Calu3 (cell line): ENCODE measurements at places on chromosomes 3 and 15. TPM values are rescaled to one million over a fixed set of nuclear protein-coding genes. Genes with fewer than 3 reads are reported as not detected.

Gene TUSC7
- not detected in 2 replicates for total RNA-seq

DNA sequence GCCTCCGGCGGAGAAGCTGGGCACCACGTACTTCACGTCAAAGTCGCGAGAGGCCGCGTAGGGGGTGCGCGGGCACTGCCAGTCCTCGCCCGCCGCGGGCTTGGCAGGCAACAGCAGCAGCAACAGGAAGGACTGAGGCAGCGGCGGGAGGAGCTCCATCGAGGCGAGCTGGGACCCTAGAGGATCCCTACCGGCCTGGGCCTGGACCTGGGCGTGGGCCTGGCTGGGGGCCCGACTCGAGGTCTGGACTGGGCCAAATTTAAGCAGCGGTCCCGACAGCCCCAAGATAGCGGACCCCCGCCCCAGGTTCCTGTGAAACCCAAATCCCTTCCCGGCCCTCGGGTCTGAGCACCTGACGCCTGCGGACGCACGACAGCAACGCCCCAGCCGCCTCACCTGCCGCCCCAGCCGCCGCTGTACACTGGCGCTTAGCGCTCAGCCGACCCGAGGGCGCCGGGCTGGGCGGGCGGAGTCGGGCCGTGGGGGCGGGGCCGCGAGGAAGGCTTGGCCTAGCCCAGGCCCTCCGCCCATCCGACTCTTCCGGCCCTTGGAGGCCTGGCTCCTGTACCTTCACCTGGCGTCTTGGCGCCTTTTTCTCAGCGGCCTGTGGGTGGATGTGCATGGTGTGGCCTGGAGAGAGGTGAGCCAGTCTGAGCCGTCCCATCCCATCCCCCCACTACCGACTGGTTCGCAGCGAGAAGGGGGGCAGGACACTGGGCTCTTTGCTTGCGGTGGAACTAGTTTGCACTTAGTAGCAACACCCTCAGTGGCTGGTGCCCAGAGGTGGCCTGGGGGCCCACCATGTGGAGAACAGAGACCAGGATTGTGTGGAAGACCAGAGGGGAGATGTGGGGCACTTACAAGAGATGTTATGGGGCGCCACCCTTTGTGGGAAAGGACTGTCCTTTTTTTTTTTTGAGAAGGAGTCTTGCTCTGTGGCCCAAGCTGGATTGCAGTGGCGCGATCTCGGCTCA lies at the start of gene MST1R:
Gene MST1R (minus strand): TSS at position 423 of the 974 bp plus-strand sequence. CDS start 264 bp downstream, at position 159.
- H3K4me1 ChIP-seq = peaks cover 24% of the 10 kb centered on the region
- peak within 1 kb of the TSS; percentile 87 for H3K4me3 ChIP-seq
- peak; percentile 98 for DNase-seq
- H3K36me3 ChIP-seq = peaks cover 67% of the 10 kb centered on the region

- peaks cover 28% of the 10 kb centered on the region for H3K4me1 ChIP-seq
- no peak overlapping the region for H3K27ac ChIP-seq
- DNase-seq = no peak
- H3K4me3 ChIP-seq = no peak overlapping the region
- no peaks in the 10 kb centered on the region for H3K27me3 ChIP-seq
Observed at GRCh38 chr3:177429771-177430170, 232.5 kb upstream of the TBL1XR1 start.

Gene ANKDD1A
- 0.37 and 0.42 TPM in 2 replicates for total RNA-seq

- DNase-seq = no peak
- H3K27me3 ChIP-seq = peaks cover 35% of the 10 kb centered on the region
- H3K4me3 ChIP-seq = no peak overlapping the region
- H3K27ac ChIP-seq = no peak overlapping the region
- H3K4me1 ChIP-seq = no peaks in the 10 kb centered on the region
Observed at GRCh38 chr3:62688050-62688449, 187.2 kb downstream of the CADPS start.

DNA sequence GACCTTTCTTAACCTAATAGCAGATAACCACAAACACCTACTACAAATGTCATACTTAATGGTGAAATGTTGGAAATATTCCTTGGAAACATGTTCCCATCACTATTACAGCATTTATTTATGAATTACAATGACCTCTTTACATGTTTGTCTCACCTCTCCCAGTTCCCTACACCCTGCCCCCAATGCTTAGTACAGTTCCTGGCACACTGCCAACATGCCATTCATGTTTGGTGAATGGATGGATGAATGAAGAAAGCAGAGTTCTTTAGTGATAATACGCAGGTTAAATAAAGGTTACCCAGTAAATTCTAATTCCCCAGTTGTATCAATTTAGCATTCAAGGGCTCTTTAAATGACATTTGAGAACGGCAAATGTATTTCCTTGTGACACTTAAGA lies 259.9 kb upstream of the ATP11B start:
- H3K4me1 ChIP-seq = peaks cover 20% of the 10 kb centered on the region
- DNase-seq = peak; percentile 75
- H3K27ac ChIP-seq = peak overlapping the region; percentile 40
- H3K36me3 ChIP-seq = peaks cover 6% of the 10 kb centered on the region
- no peaks in the 10 kb centered on the region for H3K27me3 ChIP-seq
- H3K4me3 ChIP-seq = no peak overlapping the region

DNA sequence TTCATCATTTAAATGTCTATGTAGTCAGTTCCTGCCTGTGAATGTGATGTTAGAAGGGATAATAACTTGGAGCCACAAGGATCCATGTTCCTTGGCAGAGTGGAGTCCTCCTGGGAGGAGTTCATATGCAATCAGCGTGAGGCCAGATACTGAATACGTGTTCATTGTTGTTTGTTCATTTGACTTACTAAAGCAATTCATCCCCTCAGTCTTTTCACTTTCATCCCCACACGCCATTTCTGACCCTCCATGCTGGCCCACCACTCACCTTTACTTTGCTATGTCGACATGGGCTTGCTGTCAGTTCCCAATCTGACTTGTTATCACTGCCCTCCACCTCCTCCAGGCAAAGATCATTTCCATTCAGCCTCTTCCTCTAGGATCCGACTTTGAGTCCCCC lies 91.8 kb downstream of the SSR3 start:
- H3K36me3 ChIP-seq = no peaks in the 10 kb centered on the region
- no peaks in the 10 kb centered on the region for H3K27me3 ChIP-seq
- no peak overlapping the region for H3K27ac ChIP-seq
- no peak for DNase-seq

- DNase-seq = no peak
- no peak overlapping the region for H3K27ac ChIP-seq
- H3K36me3 ChIP-seq = peaks cover 6% of the 10 kb centered on the region
- no peak overlapping the region for H3K4me3 ChIP-seq
- H3K27me3 ChIP-seq = no peaks in the 10 kb centered on the region
- peaks cover 26% of the 10 kb centered on the region for H3K4me1 ChIP-seq
Observed at GRCh38 chr3:31542246-31542645, 9.5 kb downstream of the STT3B start.

Gene BMF
- 7.9 and 11.5 TPM in 2 replicates for total RNA-seq

DNA sequence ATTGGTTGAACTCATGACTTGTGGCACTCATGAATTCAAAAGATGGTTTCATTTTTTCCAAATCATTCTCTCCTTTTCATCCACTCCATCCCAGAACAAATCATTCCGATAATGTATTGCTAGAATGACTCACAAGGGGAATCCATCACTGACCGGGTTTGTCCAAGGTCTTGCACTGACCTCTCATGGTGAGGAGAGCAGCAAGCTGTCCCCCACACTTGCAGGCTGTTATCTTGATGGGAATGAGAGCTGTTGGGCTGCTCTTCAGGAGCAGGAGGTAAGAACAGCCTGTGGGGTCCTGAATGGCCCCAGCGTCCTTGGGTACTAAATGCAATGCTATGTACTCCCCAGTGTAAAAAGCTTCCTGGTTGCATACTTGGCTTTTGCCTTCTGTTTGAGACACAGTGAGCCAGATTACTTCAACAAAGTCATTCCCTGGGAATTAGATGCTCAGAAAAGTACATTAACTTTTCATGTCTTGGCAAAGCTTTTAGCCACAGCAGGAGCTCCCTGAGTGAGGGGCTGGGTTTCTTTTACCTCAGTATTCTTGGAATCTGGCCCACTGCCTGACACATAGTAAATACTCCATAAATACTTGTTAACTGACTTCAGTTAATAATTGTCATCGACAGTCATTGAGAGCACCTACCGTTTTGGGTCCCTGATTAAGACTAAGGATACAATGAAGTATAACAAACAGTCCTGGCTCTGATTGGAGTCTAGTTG lies 24.1 kb downstream of the CCNL1 start:
- peaks cover 62% of the 10 kb centered on the region for H3K4me1 ChIP-seq
- H3K27me3 ChIP-seq = no peaks in the 10 kb centered on the region
- peak overlapping the region; percentile 42 for H3K4me3 ChIP-seq
- peak overlapping the region; percentile 56 for H3K27ac ChIP-seq
- DNase-seq = peak; percentile 64

DNA sequence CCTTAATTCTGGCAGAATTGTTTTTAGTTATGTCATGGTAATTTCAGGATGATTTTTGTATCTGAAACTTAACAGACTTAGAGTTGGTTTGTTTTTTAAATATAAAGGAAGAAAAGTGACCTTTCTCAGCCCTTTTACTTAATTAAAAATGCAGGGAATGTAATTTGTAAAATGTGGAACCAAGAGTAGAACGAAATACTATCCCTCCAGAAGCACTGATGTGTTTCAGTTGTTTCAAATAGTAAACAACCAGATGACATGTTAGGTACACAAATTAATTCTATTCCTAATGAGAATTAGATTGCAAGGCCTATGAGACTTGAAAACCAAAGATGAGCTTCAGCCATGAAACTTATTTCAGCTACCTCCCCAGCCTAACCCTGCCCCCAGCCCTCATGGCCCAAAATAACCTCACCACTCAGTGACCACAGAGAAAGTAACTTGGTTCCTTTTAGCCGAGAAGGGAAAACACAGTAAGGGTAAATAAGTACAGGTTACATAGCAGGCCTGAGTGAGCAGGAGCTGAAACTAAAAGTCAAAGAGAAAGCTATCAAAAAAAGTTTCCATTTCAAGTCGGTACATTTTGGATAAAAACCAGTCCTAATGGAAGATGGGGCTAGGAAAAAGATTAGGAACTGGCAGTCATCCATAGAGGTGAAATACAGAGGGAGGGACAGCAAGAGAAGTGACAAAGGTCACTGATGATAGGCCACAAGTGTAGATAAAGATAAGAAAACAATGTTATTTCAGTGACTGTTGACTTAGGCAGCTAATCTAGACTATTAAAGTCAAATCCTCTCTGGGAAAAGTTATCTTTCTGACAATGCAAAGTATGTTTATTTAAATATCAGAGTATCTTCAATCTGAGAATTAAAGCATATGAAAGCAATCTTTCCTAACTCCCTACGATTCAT lies 23.2 kb downstream of the SENP8 start:
- H3K36me3 ChIP-seq = no peaks in the 10 kb centered on the region
- DNase-seq = no peak
- H3K27me3 ChIP-seq = no peaks in the 10 kb centered on the region
- H3K4me3 ChIP-seq = no peak overlapping the region

Gene CPNE9
- total RNA-seq = not detected in 2 replicates

GRCh38 chr3:120796976-120797375 lies 54.4 kb downstream of the GTF2E1 start:
- H3K27me3 ChIP-seq = no peaks in the 10 kb centered on the region
- H3K36me3 ChIP-seq = no peaks in the 10 kb centered on the region
- H3K4me1 ChIP-seq = no peaks in the 10 kb centered on the region
- H3K4me3 ChIP-seq = no peak overlapping the region

Gene CNTN4
- total RNA-seq = 1.6 and 2.9 TPM in 2 replicates

GRCh38 chr15:42491539-42492225 lies 741 bp upstream of the ZNF106 start:
- H3K4me3 ChIP-seq = peak overlapping the region; percentile 91
- H3K36me3 ChIP-seq = peaks cover 36% of the 10 kb centered on the region
- peaks cover 13% of the 10 kb centered on the region for H3K4me1 ChIP-seq
- H3K27ac ChIP-seq = peak overlapping the region; percentile 99

Gene MORC1
- not detected in 2 replicates for total RNA-seq

Gene IL16
- total RNA-seq = not detected in 2 replicates

GRCh38 chr3:178270838-178271237 lies 265.4 kb upstream of the KCNMB2 start:
- no peak overlapping the region for H3K4me3 ChIP-seq
- H3K36me3 ChIP-seq = no peaks in the 10 kb centered on the region
- peak overlapping the region; percentile 1 for H3K27ac ChIP-seq
- H3K27me3 ChIP-seq = no peaks in the 10 kb centered on the region

GRCh38 chr3:64645243-64645642 lies 42.6 kb downstream of the ADAMTS9 start:
- DNase-seq = no peak
- peaks cover 8% of the 10 kb centered on the region for H3K36me3 ChIP-seq
- H3K4me3 ChIP-seq = no peak overlapping the region
- no peaks in the 10 kb centered on the region for H3K27me3 ChIP-seq
- peaks cover 5% of the 10 kb centered on the region for H3K4me1 ChIP-seq

DNA sequence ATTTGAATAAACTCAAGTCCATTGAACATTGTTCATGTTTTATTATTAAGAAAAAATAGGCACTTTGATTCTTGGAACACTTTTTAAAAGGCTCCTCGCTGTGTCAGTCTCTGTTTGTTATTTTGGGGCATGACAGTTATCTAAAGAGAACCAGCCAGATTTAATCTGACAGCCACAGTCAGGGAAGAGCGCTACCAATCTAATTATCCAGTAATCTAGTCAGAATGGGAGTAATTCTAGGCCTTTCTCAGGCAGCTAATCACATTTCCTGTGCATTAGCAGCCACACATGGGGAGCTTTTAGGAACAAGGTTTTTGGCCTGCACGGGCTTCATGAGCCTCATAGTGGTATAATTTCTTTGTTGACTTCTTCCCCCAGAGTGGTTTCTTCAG lies 362.2 kb downstream of the RBMS3 start:
- peaks cover 10% of the 10 kb centered on the region for H3K4me1 ChIP-seq
- H3K36me3 ChIP-seq = no peaks in the 10 kb centered on the region
- no peak for DNase-seq
- H3K4me3 ChIP-seq = no peak overlapping the region

Gene RTP1
- not detected in 2 replicates for total RNA-seq

DNA sequence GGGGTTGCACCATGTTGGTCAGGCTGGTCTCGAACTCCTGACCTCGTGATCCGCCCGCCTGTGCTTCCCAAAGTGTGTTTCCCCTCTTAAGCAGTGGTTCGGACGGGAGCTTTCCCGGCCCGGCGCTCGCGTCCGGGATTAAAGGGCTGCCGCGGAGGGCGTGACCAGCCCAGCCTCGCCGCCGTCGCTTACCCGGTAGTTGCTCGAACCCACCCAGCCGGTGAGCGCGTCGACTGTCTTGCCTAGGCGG lies 513 bp downstream of the CLASP2 start:
- no peaks in the 10 kb centered on the region for H3K4me1 ChIP-seq
- H3K36me3 ChIP-seq = peaks cover 26% of the 10 kb centered on the region
- peak overlapping the region; percentile 85 for H3K27ac ChIP-seq
- no peak overlapping the region for H3K4me3 ChIP-seq
- peak; percentile 69 for DNase-seq
- H3K27me3 ChIP-seq = no peaks in the 10 kb centered on the region

GRCh38 chr3:48997714-48998637 lies 7.9 kb downstream of the P4HTM start:
- H3K4me1 ChIP-seq = no peaks in the 10 kb centered on the region
- DNase-seq = no peak
- no peak overlapping the region for H3K27ac ChIP-seq
- peaks cover 12% of the 10 kb centered on the region for H3K36me3 ChIP-seq
- no peaks in the 10 kb centered on the region for H3K27me3 ChIP-seq
- H3K4me3 ChIP-seq = no peak overlapping the region
